ENCODE measurements at places on chromosomes 2 and 18.

- H3K27ac ChIP-seq: no peak overlapping the region
- H3K4me3 ChIP-seq: no peak overlapping the region
- H3K36me3 ChIP-seq: no peaks in the 10 kb centered on the region
- no peaks in the 10 kb centered on the region for H3K4me1 ChIP-seq
- no peak for DNase-seq
- no peaks in the 10 kb centered on the region for H3K27me3 ChIP-seq
Measured at GRCh38 chr2:105515581-105516415, 116.9 kb upstream of the FHL2 start.

- DNase-seq: peak; percentile 99
- peaks cover 93% of the 10 kb centered on the region for H3K4me1 ChIP-seq
- H3K27me3 ChIP-seq: no peaks in the 10 kb centered on the region
- peaks cover 23% of the 10 kb centered on the region for H3K36me3 ChIP-seq
Measured at GRCh38 chr2:47070920-47071824, 83.9 kb downstream of the STPG4 start.

DNA sequence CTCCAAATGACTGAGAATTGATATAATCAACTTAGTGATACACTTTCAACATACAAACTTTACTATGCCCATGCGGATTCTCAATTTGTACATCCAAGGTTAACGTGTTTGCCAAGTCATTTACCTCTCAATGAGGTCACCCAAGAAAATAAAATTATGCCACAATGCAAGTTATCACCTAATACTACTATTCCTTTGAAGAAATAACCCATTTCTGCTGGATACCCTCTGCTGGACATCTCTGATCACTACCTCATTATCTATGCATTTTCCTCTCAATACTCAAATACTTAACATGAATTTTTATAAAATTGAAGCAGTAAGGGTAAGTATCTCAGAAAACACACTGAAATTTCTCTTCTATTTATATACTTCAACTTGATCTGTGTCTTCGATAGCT, 12.7 kb downstream of the HNRNPLL start:
- H3K27me3 ChIP-seq: no peaks in the 10 kb centered on the region
- H3K27ac ChIP-seq: no peak overlapping the region
- H3K4me1 ChIP-seq: peaks cover 12% of the 10 kb centered on the region
- peaks cover 16% of the 10 kb centered on the region for H3K36me3 ChIP-seq
- H3K4me3 ChIP-seq: no peak overlapping the region

DNA sequence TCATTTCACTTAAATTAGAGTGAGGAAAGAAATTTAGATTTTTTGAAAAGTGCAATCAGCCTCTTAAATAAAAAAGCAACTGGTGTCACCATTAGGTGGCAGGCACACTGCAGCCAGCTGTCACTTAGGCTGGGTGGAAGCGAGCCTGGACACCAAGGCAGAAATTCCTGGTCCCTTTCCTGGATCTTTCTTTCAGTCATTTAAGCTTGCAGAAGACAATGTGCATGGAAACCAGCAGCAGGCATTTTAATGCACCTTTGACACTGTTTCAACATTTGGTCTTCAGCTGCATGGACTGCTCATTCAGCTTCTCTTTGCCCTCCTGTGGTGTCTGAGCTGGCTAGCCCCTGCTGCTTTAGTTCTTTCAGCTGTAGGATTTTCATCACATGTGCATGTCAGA, 61.0 kb downstream of the AQP4 start:
- H3K36me3 ChIP-seq: no peaks in the 10 kb centered on the region
- H3K27me3 ChIP-seq: no peaks in the 10 kb centered on the region
- no peak overlapping the region for H3K4me3 ChIP-seq
- peaks cover 5% of the 10 kb centered on the region for H3K4me1 ChIP-seq
- no peak overlapping the region for H3K27ac ChIP-seq

GRCh38 chr2:16208921-16209320, 268.6 kb downstream of the MYCN start:
- H3K4me1 ChIP-seq: no peaks in the 10 kb centered on the region
- no peak for DNase-seq
- H3K4me3 ChIP-seq: no peak overlapping the region

DNA sequence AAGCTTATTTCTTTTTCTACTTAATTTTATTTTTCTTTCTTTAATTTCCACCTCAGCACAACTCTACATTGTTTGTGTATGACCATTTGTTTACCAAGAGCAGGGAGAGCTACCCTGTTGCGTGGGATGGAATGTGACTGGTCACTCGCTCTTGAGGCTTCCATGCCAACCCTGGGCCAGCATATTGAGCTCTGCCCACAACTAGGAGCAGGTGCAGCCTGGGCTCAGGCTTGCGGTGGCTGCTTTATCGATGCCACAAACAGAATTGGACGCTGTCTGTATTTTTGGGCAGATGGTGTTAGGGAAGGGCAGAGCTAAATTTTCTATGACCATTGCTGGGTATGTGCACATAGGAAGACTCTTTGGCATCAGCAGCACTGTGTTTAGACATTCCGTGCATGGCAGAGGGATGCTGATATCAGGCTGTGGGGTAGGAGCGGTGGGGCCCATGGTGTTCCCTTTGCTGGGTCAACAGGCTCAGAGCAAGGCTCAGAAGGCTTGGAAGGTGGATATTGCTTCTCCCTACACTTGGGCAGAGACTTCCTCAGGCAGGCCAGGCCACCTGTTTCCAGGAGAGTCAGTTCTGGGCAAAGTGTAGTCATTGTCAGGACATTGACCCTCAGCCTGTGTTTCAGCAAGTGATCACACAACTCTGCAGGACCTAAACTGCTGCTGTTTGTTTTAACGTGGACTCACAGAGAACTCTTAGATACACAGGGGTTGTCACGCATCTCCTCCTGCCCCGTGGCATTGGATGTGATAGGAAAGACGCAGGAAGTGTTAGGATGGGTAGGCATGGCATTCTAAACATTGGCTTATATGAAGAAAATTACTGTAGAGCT, 40.2 kb downstream of the TMEM182 start:
- H3K27ac ChIP-seq: no peak overlapping the region
- no peak for DNase-seq
- no peaks in the 10 kb centered on the region for H3K4me1 ChIP-seq

DNA sequence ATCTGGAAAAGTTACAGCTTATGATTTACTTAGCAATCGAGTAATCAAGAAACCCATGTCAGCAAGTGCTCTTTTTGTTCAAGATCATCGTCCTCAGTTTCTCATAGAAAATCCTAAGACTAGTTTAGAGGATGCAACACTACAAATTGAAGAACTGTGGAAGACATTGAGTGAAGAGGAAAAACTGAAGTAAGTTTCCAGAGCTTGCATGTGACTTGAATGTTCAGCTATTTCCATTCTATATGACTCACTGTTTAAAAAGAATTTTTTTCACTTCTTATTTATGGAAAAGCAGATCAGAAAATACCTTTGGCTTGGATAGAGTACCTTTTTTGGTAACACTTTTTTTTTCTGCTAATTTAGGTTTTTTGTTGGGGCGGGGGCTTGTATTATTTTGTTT, 70.7 kb downstream of the PMS1 start:
- H3K36me3 ChIP-seq: peaks cover 27% of the 10 kb centered on the region
- H3K27ac ChIP-seq: no peak overlapping the region
- H3K27me3 ChIP-seq: no peaks in the 10 kb centered on the region
- H3K4me3 ChIP-seq: no peak overlapping the region

DNA sequence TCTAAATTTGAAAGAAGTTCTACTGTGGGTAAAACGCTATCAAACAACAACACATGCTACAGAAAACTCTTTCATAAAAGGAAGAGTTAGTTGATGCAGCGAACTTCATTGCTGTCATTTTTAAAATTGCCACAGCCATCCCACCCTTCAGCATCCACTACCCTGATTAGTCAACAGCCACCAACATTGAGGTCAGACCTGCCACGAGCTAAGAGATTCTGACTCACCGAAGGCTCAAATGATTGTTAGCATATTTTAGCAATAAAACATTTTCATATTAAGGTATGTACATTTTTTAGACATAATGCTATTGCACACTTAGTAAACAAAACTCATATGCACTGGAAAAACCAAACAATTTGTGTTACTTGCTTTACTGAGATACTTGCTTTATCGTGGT, 347.1 kb downstream of the CLIP4 start:
- no peaks in the 10 kb centered on the region for H3K27me3 ChIP-seq
- H3K36me3 ChIP-seq: no peaks in the 10 kb centered on the region

GRCh38 chr2:235647877-235648276, 154.0 kb downstream of the AGAP1 start:
- no peaks in the 10 kb centered on the region for H3K36me3 ChIP-seq
- H3K27ac ChIP-seq: no peak overlapping the region
- no peaks in the 10 kb centered on the region for H3K27me3 ChIP-seq
- H3K4me3 ChIP-seq: no peak overlapping the region
- DNase-seq: no peak

- peaks cover 10% of the 10 kb centered on the region for H3K4me1 ChIP-seq
- no peak overlapping the region for H3K4me3 ChIP-seq
- no peaks in the 10 kb centered on the region for H3K27me3 ChIP-seq
- no peak for DNase-seq
- no peak overlapping the region for H3K27ac ChIP-seq
Measured at GRCh38 chr2:86138736-86139625, 32.9 kb downstream of the PTCD3 start.

DNA sequence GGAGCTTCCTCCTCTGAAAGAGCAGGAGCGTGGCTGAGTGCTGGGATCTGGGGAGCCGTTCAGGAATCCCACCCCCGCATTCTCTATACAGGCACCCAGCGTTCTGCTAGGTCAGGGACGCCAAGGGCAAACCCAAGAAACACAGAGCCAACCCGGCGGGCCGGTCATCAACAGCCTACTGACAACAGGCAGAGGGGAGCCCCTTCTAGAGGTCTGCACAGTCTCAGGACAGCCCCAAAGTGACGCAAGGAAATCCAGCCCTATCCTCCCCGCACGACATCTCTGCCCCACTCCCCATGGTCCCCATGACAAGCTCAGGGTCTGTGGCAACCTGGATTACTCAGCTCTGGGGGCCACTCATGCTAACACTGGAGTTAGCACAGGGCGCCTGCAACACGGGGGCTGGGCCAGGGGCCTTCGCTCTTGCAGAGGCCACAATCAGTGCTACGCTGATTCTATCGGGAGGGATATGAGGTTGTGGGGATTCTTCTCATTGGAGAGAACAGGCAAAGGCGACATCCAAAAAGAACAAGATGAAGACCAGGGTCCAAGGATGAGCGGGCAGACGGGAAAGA, 81.6 kb downstream of the PXDN start:
- H3K27me3 ChIP-seq: no peaks in the 10 kb centered on the region
- no peak overlapping the region for H3K4me3 ChIP-seq
- no peaks in the 10 kb centered on the region for H3K36me3 ChIP-seq
- no peaks in the 10 kb centered on the region for H3K4me1 ChIP-seq
- no peak for DNase-seq

DNA sequence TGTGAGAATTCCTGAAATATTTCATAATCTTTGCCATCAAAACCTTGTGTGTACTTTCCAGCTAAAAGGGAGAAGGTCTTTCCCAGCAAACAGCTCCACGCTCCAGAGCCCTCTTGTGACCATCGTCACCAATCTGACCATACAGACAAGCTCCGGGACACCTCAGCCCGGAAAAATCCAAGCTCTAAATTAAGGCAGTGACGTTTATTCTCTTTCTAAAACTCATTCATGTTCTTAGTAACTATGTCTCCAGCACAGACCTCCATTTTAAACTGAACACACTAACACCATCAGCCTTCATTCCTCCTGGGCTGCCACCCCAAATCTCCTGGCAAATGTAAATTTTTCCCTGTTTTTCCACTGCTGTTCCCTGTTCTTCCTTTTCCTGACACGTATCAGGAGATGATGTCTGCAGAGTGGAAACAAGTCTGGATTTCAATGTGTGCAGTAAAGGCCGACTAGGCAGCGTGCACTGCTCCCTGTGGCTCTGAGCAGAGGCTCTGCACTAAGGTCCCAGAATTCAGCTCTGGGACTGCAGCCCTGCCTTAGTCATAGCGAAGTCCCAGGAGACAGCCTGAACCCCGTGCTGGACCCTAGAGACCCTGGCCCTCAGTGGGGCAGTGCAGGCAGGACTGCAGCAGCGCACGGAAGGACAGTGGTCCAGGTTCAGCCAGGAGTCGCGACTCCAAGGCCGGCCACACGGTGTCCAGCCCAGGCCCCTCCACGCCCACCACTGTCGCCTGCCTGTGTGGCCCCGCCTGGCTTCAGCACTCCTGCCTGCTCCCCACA, 452.5 kb upstream of the SALL3 start:
- H3K4me3 ChIP-seq: no peak overlapping the region
- H3K4me1 ChIP-seq: no peaks in the 10 kb centered on the region
- no peak overlapping the region for H3K27ac ChIP-seq
- no peaks in the 10 kb centered on the region for H3K27me3 ChIP-seq
- no peak for DNase-seq

DNA sequence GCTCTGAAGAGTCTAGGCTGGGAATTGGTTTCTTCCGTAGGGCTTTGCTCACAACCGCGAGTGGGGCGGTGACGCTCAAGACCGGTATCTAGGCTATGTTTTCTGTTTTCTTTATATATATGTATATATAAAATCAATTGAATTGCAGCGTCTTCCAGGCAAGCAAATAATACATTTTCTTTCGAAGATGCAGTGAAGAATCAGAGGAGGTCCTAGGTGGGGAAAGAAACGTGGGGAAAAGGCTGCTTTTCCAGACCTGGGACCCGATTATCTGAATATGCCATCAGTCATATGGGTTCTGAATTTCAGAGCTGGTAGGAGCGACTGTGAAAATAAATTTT, 714 bp upstream of the SCN9A start:
- H3K27ac ChIP-seq: no peak overlapping the region
- H3K4me1 ChIP-seq: peaks cover 9% of the 10 kb centered on the region
- DNase-seq: no peak
- no peaks in the 10 kb centered on the region for H3K36me3 ChIP-seq

- no peaks in the 10 kb centered on the region for H3K27me3 ChIP-seq
- H3K27ac ChIP-seq: no peak overlapping the region
- H3K4me1 ChIP-seq: no peaks in the 10 kb centered on the region
- no peaks in the 10 kb centered on the region for H3K36me3 ChIP-seq
Measured at GRCh38 chr2:223725986-223726970, 111.1 kb downstream of the AP1S3 start.

DNA sequence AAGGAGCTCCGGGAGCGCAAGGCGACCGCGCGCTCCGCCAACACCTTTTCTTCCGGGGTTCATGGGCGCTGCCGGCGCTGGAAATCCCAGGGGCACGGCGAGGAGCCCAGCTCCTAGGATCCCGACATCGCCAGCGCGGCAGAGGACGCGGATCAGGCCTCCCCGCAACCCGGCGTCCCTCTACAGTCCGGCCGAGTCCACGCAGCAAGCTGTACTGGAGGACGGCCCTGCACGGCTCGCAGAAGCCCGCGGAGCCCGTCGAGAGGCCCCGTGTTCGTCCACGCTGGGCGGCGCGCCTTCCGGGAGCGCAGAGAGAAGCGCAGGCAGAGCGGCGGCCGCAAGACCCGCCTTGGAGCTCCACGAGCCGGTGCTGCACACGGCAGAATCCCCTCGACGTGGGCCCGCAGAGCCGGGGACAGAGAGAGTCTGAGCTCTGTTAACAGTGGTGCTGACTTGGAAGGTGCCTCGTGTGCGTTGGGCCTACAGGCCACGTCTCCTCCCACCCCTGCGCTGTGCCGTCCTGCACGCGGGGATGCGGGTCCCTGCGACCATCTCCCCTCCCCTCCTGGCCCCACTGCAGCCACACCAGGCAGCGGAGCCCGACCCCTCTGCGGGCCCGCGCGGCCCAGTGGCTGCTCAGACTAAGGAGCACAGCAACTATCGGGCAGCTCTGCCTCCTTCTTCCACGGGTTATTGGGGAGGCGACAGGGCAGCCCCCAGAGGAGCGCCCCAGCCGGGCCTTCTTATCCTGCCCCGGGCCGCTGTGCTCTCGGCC, 28.1 kb upstream of the PTPN2 start:
- DNase-seq: no peak
- H3K4me1 ChIP-seq: peaks cover 14% of the 10 kb centered on the region
- peak overlapping the region; percentile 39 for H3K4me3 ChIP-seq
- H3K27me3 ChIP-seq: peaks cover 2% of the 10 kb centered on the region
- no peak overlapping the region for H3K27ac ChIP-seq
